ENCODE measurements at places on chromosomes 3 and 15.

- no peak for DNase-seq
These were observed 727.8 kb upstream of the CFAP20DC start for GRCh38 chr3:59777667-59778077.

GRCh38 chr3:168539909-168540308 is 444.2 kb upstream of the GOLIM4 start:
- DNase-seq = no peak

DNA sequence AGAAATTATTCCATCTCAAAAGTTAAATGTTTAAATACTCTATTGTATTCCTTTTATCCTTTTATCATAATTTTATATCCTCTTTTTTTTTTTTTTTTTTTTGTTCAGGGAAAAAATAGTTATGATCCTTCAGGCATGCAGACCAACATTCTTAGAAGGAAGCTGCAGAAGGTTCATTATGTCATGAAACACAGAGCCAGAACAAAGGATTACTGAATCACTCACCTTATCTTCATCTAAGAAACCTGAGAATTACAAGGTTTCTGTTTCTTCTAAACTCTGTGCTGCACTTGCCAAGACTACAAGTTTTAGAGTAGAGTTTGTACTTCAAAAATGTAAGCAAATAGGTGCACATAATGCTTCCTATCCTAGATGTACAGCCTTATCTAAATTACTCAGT is 3.3 kb downstream of the PLCH1 start:
- DNase-seq = no peak

DNA sequence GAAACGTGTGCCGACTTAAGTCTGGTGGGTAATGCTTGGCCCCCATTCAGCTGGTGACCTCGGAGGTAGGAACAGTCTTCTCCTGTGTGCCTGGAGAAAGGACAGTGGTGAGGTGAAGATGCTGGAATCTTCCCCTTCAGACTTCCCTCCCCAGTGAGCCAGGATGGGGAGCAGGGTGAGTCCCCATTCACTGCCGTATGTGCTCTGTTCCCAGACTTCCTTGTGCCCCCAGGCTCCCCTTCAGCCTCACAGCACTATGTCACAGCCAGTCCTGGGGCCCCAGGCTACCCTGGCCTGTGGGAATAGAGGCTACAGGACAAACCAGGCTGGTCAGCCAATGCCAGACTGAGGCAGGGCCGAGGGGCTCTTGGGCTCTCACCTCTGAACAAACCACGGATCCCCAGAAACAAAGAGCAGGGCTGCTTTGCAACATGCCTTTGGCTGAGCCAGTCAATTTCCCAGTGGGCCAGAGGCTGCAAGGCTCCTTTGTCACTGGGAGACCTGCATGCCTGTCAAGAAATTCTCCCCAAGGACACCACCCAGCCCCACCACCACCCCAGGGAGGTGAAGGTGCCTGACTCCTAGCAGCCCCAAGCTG is 31.8 kb upstream of the HHATL start:
- no peak for DNase-seq

GRCh38 chr3:183576487-183577107 is 21.1 kb upstream of the KLHL6 start:
- DNase-seq = no peak

GRCh38 chr3:133469140-133469731 is 69.4 kb downstream of the BFSP2 start:
- no peak for DNase-seq

DNA sequence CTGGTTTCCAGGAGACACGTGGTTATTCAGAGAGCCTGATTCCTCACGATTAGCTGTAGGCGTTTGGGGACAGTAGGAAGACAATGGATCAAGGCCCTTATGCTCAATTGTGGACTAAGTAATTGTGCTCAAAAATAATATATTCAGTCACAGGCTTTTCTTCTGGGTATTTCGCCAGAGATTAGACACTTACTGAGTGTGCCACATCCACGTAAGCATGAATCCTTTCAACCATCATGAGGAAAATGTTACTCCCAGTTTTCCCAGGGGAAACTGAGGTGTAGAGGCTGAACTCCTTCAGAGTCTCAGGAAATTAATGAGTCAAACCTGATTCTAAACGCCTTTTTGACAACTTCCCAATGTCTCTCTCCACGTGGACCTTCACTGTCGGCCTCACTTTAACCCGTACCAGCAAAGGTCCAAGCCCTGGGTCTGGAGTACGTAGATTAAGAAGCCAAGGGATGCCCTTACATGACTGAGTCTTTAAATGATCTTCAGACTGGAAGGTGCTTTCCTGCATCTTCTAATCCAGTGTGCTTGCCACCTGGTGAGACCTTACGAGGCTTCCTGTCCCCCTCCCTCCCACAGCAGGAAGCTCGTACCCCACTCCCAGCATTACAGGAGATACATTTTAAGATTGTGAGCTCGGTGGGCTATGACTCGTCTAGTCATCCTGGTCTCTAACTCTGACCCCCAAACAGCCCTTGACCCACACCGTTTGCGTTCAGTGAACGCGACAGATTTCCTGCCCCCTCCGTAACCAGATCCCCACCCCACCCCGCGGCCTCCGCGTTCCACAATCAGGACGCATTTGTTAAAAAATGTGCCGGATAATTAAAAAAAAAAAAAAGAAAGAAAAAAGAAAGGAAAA is 1.7 kb downstream of the PKM start:
- DNase-seq = no peak

DNA sequence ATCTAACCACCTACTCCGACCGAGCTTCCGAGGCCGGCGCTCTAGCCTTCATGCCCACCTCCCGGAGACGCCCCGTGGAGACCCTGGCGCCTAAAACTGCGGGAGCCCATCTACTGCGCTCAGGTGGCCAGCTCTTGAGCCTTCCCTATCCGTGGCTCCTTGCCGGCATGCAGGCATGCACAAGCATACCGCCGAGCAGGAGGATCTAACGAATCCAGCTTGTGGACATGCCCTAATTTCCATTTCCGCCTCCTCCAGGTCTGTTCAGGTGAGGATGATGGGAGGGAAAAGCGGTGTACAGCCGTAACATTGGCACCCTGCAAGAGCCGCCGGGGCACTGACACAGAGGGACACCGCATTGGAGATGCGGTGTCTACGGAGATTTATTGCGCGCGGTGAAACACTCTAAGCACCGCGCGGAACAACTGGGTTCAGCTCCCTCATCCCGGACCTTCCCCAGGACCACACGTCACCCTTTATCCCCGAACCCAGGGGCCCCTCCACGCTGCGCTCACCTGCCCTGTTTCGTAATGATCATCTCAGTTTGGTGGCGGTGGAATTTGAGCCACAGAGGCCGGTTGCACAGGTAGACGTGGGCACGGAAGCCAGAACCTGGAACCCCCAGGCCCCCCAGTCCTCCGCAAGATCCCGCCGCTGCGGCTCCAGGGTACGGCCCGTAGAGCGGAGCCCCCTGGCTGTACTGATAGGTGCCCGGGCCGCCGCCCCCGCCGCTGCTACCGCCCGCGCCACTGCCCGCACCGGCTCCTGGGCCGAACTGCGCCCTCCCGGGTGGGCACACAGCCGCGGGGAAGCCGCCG is 1.0 kb downstream of the EOMES start:
- DNase-seq = no peak

GRCh38 chr3:4959180-4959579 is 20.1 kb upstream of the BHLHE40 start:
- DNase-seq = no peak

DNA sequence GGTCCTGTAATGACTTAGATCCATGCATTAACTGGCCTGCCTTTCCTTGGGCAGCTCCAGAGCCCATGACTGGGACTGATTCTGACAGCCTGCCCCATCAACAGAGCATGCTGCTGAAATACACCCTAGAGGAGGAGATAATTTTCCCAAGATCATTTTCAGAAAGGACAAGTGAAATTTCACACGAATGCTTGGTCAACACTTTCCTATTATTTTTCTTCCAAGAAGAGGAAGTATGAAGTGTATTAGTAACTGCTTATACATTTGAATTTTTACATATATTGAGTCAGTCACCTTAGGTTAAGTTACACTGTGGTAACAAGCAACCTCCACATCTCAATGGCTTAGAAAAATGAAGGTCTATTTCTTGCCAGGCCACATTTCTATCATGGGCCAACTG is 9.7 kb upstream of the NMNAT3 start:
- no peak for DNase-seq

DNA sequence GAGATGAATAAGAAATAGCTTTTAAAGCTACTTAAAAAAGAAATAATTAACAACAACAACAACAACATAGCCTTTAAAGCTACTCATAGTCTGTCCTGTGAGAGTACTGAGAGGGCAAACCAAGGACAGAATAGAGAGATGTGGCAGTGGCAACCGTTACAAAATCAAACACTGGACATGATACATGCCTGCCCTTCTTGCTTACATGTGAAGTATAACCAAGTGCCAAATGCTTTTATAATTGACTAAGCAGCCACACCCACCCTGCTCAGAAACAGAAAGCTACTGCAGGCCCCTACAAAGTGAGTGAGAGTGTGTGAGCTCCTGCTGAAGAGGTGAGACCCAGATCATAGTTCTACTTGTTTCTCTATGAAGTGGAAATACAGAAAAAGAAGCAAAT is 38.4 kb downstream of the NDUFB4 start:
- no peak for DNase-seq

GRCh38 chr15:29451201-29451781 is 181.7 kb upstream of the NSMCE3 start:
- no peak for DNase-seq

- DNase-seq = no peak
These were observed 22.2 kb upstream of the ZNF80 start for GRCh38 chr3:114259566-114259965.
